Stimulated activated CD4-positive, alpha-beta T cell treated with anti-CD3 and anti-CD28 coated beads, TNF-alpha, amount 100 ng/mL, for 4 hours (primary cell): ENCODE measurements at places on chromosomes 4 and X.

DNA sequence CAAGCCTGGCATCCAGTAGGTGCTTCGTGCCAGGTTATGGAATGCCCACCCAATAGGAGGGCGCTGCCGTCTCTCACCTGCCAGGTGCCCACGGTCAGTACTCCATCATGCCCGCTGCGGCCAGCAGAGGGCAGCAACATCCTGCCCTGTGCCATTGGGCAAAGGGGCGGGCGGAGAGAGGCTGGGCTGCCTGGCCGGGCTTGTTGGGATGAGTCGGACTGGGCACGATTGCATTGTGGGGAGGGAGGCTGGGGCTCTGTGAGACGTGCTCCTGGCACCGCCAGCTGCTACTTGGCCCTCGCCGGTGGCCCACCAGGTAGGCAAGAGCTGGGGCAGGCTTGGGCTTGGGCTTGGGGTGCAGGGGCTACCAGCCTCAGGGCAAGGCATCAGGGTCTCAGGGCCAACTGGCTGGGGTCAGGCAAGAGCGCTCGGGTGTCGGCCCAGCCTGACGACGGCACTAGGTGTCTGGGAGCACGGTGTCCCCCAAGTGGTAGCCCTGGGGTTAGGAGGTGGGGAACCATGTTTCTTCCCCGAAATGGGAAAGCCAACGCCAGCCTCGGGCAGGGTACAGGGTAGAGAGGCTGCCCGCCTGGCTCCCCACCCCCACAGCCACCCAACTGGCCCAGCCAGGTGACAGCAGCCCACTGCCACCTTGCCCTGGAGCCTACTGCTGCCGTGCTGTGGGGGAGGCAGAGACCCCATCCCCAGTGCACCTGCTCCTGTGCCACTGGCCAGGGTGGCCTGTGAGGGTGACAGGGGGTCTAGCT is at the start of gene PLXNB3:
Gene PLXNB3 (plus strand): TSS at position 261 of the 767 bp plus-strand sequence. CDS start 1,287 bp downstream, outside the sequence.
- DNase-seq = peak; percentile 52

GRCh38 chrX:49910344-49910743 is 12.1 kb upstream of the CLCN5 start:
- no peak for DNase-seq

DNA sequence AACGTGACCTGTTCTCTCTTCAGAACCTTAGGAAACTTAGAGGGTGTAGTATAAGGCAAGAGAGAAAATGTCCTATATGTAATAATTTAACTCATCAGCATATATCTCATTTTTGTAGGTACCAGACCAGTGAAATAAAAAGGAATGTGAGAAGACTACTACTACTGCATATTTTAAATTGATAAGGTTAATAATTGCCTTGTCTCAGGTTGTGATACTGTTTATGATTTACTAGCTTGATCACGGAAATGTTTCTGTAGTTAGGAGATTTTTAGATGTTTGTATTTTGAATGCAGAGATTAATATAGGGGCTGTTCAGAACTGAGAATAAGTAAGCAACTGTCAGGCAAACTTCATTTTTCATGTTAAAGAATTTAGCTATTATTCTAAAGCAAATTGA is 1563.4 kb downstream of the C4orf33 start:
- no peak for DNase-seq

DNA sequence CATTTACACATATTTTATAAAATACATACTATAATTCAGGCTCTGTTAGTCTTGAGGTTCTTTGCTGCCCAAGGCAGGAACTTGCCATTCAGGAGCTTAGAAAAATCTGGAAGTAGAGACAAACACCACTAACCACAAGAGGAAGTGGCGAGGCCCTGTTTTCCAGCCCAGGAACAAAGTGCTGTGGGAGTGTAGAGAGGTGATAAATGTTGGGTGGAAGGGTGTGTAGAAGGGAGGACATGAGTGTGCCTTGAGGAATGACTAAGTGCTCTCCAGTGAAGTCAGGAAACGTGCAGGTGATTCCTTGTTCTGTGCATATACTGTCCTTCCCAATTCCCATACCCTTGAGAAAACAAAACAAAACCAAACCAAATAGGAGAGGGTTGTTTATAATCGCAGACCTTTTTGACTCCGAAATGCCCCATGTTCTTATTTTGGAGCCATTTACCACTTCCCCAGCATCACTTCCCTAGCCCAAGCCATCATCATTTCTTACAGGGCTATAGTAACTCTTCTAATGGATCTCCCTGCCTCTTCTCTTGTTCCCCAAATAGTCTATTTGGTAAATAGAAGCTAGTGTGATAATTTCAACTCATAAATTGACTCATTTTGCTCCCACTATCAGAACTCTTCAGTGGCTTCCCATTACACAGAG is 83.2 kb downstream of the GPAT3 start:
- no peak for DNase-seq

DNA sequence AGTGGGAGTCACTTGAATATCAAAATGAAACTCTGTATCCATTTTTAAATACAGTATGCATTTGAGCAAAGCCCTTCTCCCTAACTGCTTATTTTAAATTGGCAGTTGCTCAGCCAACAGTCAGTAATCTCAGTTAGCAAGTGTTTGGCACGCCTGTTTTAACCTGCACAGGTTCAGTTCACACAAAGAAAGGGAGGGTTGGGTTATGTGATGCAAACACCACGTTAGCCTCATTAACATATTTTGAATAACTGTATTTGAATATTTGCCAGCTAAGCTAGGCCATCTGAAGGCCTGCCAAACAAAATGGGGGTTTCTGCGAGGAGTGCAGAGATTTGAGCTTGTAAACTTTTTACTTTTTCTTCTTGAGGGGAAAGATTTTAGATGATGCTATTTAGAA is 19.8 kb downstream of the GAB1 start:
- no peak for DNase-seq

DNA sequence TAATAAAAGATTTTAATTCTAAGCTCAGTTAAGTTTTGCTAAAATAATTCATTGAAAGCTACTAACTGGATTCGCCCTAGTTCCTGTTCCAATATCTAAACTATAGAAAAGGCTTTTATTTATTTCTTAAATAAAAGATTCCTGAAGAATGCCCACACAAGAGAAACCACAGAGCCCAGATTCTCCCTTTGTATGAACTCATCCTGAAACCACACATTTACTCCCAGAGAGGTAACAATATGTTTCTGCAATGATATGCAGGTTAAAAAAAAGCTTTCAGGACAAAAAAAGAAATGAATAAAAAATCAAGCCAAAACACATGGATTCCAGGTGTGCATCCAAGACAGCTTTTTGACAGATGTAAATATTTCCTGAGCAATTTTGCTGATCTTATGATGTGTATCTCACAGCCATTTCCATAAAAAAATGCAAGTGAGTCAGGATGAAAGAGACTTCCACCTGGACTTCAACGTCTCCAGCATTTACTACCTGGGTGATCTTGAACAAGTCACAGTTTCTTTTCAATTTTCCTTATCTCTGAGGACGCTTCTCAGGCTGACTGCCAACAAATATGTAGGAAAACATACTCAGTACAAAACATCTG is 234.4 kb upstream of the FAT1 start:
- no peak for DNase-seq

- DNase-seq = no peak
Measured at GRCh38 chr4:4858527-4859324, 739 bp upstream of the MSX1 start.

- no peak for DNase-seq
Measured at GRCh38 chrX:139246295-139246694, 284.2 kb upstream of the F9 start.

GRCh38 chr4:55742655-55743202 is 76.9 kb upstream of the EXOC1L start:
- DNase-seq = no peak

- DNase-seq = no peak
Measured at GRCh38 chrX:1516596-1517104, 20.3 kb downstream of the P2RY8 start.

DNA sequence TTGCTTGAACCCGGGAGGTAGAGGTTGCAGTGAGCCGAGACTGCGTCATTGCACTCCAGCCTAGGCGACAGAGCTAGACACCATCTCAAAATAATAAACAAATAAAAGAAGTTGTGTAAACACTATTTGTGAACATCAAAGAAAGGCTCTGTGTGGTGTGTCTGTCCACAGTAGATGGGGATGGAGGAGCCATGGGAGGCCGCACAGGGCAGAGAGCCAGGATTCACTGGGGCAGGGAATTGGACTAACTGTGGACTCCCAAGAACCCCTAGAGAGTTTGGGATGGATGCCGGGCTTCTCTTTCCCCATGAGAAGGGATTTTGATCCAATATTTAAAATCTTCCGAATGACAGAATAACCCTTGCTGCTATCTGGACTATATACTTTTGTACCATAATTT is 26.5 kb downstream of the TBC1D1 start:
- no peak for DNase-seq

DNA sequence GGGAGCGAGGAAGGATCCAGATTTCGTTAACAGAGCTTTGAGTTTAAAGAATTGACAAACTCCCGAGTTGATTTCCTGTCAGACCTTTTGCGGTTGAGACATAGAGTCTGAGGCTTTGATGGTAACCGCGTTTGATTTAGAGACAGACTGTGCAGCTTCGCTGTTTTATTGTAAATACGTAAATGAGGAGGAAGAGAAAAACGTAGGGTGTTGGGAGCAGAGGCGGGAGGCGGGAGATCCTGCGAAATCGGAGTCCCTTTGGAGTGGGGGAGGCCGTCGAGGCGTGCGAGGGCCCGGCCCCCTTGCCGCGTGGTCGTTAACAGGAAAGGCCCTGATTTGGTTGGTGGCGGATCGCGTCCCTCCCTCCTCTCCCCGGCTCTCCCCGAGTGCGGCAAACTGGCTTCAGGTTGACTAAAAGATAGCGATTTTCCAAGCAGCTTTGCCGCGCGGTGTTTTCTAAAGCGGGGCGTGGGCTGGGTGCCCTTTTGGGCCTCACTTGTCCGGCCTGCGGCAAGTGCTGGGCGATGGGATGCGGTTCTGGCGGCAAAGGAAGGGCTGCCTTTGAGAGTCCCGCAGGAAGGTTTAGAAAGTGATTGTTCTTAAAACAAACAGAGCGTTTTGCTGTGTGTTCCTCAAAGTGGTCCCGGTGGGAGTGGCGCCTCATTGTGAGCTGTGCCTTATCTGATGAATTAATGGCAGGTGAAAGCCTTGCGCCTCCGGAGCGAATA is 857 bp downstream of the SCML1 start:
- DNase-seq = peak; percentile 23

DNA sequence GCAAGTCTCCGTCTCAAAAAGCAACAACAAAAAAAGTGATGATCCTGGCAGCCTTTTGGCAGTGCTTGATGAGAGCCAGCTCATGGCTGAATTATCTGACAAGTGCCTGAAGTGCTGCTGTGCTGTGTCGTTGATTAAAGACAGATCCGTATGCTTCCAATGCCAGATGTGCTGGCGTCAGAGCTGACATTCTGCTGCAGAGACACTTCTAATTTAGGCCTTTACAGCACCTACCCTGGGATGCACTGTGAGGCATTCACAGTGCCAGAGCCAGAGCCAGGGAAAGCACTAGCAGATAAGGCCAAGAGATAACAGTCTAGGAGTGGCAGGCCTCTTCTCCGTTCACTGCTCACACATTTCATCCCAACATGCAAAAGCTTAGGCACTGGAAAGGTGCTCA is 995.5 kb downstream of the RAB28 start:
- DNase-seq = no peak

DNA sequence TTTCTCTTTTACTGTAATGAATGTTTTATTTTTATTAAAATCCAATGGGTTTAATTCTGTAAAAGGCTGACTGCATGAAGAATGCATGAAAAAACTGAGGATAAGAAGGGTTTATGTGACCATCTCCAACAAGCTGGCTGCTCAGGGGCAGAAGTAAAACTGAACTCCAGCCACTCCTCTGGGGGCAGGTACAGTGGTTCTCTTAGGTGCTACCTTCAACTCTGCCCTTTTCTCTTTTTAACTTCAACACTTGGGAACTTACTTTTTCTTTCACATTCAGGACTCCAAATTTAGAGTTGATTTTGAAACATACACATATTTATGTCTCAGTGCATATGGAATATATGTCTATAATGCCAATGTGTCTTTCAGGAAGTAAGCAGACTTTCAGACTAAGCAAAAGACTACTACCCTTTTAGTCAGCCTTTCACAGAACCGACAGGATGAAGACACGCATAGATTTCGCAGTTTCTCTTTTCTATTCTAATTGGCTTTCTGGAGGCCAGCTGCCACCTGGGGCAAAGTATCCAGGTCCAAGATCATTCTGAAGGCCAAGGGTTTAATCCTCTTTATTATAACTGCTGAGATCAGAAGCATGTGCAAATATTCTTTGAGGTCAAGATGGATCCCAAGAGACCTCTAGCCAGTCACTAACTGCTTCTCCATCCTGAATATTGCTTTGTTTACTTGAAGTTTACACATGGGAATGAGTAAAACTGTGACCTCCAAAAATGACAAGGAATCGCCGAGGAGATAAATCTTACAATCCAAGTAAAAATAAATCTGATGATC is 30.7 kb downstream of the HS3ST1 start:
- DNase-seq = no peak

- DNase-seq = no peak
Measured at GRCh38 chr4:87527431-87528220, 1.6 kb downstream of the SPARCL1 start.

DNA sequence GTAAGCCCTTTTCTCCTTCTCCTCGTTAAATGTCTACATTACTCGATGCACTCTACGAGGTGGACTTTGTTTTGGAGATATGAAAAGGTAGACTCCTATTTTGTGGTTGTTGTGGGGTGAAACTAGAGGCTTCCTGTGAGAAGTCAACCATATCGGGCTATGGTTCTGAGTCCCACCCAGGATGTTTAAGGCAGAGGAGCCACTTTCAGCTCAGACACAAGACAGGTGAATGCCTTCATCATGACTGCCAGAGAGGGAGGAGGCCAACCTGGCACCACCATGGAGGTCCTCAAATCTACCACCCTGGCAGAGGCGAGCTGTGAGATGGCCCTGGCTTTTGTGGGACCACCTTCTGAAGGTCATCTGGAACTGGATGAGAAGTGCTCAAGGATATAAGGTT is 154.4 kb upstream of the KLF3 start:
- no peak for DNase-seq

- no peak for DNase-seq
Measured at GRCh38 chrX:102959471-102959870, 22.4 kb downstream of the RAB40AL start.

DNA sequence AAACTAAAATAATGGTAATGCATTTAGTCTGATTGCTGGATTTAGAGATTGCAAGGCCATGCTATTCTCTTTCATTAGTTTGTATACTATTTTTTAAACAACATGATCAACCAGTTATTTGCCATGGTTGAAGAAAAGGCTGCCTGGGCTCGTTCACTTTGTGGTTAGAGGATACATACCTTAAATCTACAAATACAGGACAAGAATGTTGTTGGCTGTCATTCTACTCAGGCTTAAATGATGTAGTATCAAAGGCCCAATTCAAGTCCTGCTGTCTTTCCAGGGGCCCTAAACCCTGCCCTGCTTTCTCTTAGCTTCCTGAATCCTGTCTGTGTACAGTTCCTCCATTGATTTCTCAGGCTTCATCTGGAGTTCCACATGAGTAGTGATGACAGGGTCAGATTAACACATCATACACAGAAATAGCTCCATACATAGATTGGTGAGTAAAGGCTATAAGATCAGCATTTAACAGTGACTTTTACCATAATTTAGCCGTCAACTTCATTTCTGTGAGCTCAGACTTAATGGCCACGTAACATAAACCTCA is 114.9 kb upstream of the GPRIN3 start:
- DNase-seq = no peak

GRCh38 chrX:148316446-148316845 is 184.0 kb upstream of the AFF2 start:
- no peak for DNase-seq
